ENCODE measurements at places on chromosomes 3 and 15.

- no peak for DNase-seq
Measured at GRCh38 chr3:141539431-141540187, 52.8 kb downstream of the RASA2 start.

- no peak for DNase-seq
Measured at GRCh38 chr3:15861163-15861562, 63.4 kb upstream of the ANKRD28 start.

GRCh38 chr3:53259427-53260259, 3.8 kb upstream of the TKT start:
- DNase-seq = no peak

DNA sequence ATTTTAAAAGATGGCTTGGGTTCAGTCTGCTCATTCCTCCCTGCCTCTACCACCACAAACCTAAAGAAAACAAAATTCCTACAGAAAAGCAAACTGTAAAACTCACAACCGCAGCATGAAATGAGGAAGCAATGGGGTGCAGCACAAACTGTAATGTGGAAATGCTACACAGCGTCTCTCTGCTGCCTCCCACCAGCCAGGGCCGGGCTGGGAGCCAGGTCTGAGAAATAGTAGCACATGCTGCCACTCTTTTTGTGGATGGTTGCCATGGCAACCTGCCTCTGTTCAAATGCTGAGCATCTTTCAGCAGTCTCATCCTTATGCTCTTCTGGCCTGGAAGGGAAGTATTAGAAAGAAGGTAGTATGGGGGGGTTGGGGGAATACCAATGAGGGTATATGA, 55.4 kb downstream of the EOMES start:
- DNase-seq = no peak

GRCh38 chr15:81336568-81336967, 12.6 kb upstream of the STARD5 start:
- DNase-seq = no peak

DNA sequence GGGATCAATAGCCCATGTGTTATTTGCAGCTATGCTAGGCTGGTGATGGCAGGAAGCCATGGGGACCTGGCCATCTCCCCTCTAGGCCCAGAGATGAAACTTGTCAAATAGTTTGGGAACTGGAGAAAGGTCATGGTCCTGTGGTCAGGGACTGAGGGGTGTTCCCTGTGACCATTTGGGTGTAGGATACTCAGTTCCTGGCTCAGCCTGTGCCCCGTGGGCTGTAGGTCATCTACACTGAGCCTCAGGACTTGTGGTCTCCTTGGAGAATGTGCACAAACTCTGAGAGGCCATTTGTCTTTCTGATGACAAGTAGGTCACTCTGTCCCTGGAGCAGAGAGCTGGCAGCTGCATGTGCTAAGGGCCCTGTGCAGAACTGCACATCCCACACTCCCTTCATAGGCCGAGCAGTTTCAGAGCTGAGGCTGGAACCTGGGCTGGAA, 17.5 kb downstream of the GASK1A start:
- DNase-seq = no peak

- DNase-seq = no peak
Measured at GRCh38 chr3:196619223-196619622, 20.3 kb upstream of the NRROS start.

DNA sequence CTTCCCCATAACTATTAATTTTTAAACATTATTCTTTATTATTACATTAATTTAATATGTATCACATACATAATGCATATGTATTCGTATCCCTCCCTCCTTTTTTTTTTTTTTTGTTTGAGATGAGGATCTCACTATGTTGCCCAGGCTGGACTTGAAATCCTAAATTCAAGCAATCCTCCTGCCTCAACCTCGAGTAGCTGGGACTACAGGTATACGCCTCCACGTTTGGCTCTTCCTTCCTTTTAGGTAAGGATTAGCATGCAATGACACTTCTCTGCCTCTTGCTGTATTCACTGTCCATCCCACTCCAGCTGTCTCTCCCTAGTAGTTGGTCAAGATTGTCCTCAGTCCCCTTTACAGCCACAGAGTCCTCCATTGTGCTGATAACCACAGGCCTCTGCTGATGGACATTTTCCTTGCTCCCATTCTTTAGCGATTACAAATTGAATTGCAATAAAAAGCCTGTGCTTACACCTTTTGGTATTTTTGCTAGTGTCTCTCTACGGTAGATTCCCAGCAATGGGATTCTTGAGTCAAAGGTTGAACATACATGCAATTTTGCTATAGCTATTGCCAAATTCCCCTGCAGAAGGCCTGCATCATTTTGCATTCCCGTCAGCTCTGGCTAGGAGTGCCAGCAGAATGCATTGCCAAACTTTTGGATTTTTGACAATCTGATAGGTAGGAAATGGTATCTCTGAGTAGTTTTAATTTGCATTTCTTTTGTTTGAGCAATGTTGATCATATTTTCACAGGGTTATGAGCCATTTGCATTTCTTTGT, 156.6 kb downstream of the SMAD6 start:
- DNase-seq = no peak

DNA sequence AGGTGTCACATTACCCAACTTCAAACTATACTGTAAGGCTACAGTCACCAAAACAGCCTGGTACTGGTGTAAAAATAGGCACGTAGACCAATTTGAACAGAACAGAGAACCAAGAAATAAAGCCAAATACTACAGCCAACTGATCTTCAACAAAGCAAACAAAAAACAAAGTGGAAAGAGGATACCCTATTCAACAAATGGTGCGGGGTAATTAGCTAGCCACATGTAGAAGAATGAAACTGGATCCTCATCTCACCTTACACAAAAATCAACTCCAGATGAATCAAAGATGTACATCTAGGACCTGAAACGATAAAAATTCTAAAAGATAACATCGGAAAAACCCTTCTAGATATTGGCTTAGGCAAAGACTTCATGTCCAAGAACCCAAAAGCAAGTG, 13.1 kb downstream of the PEAK1 start:
- DNase-seq = no peak

DNA sequence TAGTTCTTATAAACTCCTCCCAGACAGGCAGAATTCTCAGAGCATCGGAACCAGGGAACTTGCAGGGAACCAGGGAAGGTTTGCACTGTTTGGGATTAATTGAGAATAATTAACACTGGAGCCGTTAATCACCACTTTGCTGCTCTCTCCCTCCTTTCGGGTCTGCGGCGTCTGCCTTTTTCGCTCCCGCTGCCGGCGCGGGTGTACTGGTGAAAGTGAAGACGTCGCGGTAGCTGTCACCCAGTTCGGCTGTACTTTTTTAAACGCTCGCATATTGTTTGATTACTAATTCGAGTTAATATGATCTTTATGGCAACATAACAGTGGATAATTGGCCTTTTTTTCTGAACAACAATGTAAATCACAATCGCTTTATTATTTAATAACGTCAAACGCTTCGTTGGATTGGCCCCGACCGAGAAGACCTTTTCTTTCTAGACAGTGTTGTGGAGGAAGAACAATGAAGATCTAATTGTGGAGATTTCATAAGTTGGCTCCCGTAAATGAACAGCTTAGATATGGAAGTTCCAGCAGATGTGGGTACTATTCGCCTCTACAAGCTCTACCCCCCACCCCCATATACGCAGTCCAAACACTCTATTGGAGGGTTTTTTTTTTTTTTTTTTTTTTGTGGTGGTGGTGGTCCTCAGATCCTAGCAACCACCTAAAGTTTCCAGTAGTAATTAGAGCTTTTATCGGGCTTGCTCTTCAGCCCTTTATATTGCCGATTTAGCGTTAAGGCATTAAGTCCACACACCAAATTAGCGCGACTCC, 12.7 kb downstream of the SOX2 start:
- DNase-seq = no peak

- no peak for DNase-seq
Measured at GRCh38 chr3:166510382-166510781, 673.2 kb upstream of the BCHE start.

All from left forelimb (tissue), 1 donor.